Activated T-cell treated with anti-CD3 and anti-CD28 coated beads, Interleukin-2, amount 50 U/mL, for 24 hours (primary cell): ENCODE measurements at places on chromosomes 1 and 21.

- H3K4me3 ChIP-seq: no peak overlapping the region
- no peak for DNase-seq
- H3K4me1 ChIP-seq: no peaks in the 10 kb centered on the region
Observed at GRCh38 chr1:10979483-10979920, 33.0 kb upstream of the TARDBP start.

GRCh38 chr1:203124546-203125317 lies 2.8 kb upstream of the ADORA1 start:
- H3K36me3 ChIP-seq: no peaks in the 10 kb centered on the region
- peaks cover 84% of the 10 kb centered on the region for H3K27me3 ChIP-seq
- peaks cover 11% of the 10 kb centered on the region for H3K4me1 ChIP-seq
- H3K4me3 ChIP-seq: no peak overlapping the region
- DNase-seq: no peak

DNA sequence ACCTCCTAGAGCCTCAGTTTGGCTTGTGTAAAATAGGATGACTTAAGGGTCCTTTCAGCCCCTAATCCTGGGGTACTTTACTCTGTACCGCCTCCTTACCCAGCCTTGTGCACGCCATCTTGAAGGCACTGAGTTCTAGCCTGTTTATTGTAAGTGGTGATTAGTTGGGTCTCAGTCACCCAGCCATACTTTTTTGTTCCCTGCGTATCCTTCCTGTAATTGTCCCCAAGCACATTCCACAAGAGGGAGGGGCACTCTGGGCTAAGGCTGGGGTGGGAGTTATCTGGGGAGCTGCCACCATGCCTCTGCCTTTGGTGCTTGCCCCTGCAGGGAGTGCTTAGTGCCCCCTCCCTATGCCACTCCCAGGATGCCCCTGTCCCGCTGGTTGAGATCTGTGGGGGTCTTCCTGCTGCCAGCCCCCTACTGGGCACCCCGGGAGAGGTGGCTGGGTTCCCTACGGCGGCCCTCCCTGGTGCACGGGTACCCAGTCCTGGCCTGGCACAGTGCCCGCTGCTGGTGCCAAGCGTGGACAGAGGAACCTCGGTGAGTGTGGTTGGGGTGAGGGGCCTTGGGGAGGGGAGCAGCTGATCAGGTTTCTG lies 856 bp downstream of the FDPS start:
- H3K36me3 ChIP-seq: peaks cover 56% of the 10 kb centered on the region
- peak overlapping the region; percentile 98 for H3K27ac ChIP-seq

GRCh38 chr1:207102146-207102545 lies 1.9 kb upstream of the C4BPA start:
- peaks cover 19% of the 10 kb centered on the region for H3K27me3 ChIP-seq
- peaks cover 7% of the 10 kb centered on the region for H3K36me3 ChIP-seq
- H3K4me3 ChIP-seq: no peak overlapping the region
- DNase-seq: no peak
- H3K4me1 ChIP-seq: peaks cover 10% of the 10 kb centered on the region
- H3K27ac ChIP-seq: no peak overlapping the region

- peaks cover 66% of the 10 kb centered on the region for H3K4me1 ChIP-seq
- no peak overlapping the region for H3K4me3 ChIP-seq
- no peak for DNase-seq
- peak overlapping the region; percentile 85 for H3K27ac ChIP-seq
- H3K36me3 ChIP-seq: peaks cover 96% of the 10 kb centered on the region
- H3K27me3 ChIP-seq: no peaks in the 10 kb centered on the region
Observed at GRCh38 chr1:198713081-198713480, 74.2 kb downstream of the PTPRC start.

DNA sequence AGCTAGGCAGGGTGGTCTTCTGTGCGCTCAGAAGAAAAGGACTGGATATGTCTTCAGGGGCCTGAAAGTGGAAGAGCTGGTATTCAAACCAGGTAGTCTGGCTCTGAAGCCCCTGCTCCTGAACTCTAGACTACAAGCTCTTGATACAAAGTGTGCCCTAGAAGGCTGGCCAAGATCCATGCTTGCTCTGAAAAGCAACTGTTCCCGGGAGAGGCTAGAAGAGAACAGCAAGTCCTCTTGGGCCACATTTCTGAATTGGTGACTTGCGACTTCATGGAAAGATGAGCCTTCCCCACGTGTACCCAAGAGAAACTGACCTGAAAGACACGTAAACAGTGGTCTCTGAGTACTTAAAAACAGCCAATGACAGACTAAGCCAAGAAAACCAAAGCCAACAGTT lies 123.3 kb upstream of the GRIK3 start:
- DNase-seq: no peak
- no peaks in the 10 kb centered on the region for H3K36me3 ChIP-seq
- H3K27ac ChIP-seq: no peak overlapping the region

- H3K27ac ChIP-seq: peak overlapping the region; percentile 50
- DNase-seq: no peak
- peaks cover 42% of the 10 kb centered on the region for H3K4me1 ChIP-seq
- H3K27me3 ChIP-seq: no peaks in the 10 kb centered on the region
Observed at GRCh38 chr1:151891512-151891911, 17.8 kb downstream of the THEM4 start.

GRCh38 chr1:244056577-244056976 lies 5.5 kb downstream of the ZBTB18 start:
- peaks cover 16% of the 10 kb centered on the region for H3K36me3 ChIP-seq
- H3K27ac ChIP-seq: no peak overlapping the region
- peaks cover 22% of the 10 kb centered on the region for H3K4me1 ChIP-seq
- no peak overlapping the region for H3K4me3 ChIP-seq
